Esophagus squamous epithelium (tissue), 5 donors: ENCODE measurements at places on chromosomes 11 and 22.

DNA sequence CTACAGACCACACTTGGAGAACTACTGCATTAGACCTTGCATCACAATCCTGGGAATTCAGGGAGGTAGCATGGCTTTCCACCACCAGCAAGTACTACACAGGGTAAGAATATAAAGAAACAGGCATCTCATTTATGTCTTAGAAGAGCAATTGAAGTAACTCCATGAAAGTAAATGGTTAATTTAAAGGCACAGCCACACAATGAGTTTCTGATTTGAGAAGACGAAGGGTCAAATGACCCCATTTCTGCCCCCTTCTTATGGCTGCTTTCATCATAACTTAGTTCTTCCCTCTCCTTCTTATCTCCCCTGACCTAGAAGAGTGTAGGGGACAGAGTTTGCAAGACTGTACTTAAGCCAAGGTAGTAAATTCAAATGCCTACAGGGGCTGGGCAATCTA, 6.0 kb downstream of the TRIM66 start:
- DNase-seq = no peak

GRCh38 chr11:79045018-79045799, 395.6 kb downstream of the TENM4 start:
- DNase-seq = no peak

GRCh38 chr11:114116357-114116756, 56.8 kb downstream of the ZBTB16 start:
- DNase-seq = no peak

DNA sequence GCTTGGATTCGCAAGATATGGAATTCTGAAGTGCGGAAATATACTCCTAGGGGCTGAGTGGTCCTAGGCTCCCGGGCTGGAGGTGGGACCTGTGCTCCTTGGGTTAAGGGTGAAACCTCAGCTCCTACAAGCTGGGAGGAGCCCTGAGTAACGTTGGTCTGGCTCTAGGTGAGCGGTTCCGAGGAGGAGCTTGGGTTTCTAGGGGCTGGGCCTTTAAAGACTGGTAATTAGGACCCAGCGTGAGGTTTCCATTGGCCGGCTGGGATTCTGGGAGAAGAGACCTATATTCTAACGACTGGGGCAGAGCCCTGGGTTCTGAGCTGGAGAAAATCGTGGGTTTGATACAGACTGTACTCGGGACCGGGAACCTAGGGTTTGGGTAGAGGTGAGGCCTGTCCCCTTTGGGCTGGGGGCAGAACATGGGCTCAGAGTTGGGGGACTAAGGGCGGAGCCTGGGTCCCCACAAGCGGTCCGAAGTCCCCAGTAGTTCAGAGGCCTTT, 882 bp upstream of the MAP4K2 start:
- DNase-seq = no peak

- no peak for DNase-seq
Observed at GRCh38 chr22:46072110-46072881, 78.0 kb upstream of the PPARA start.
